ENCODE measurements at places on chromosomes 11 and 22.

- DNase-seq: no peak
Measured at GRCh38 chr11:61310749-61311148, 15.6 kb upstream of the VWCE start.

- DNase-seq: no peak
Measured at GRCh38 chr11:133705873-133706272, 139.4 kb downstream of the SPATA19 start.

DNA sequence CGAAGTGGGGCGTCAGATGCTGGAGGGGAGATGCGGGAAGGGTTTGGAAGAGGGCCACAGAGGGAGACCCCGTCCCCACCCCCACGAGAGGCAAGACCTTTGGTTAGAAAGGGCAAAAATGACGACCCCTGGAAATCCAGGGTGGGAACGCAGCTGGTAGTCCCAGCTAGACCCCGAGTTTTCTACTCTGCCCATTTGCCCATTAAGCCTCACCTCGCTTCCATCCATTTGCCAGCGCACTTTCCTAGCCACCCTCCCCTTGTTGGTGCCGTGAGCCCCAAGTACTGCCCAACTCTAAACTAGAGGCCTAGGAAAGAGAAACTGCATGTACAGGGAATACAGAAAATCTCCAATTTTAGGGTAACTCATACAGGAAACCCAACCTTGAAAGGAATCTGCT is 370 bp downstream of the DDX25 start:
- DNase-seq: no peak

GRCh38 chr11:10392095-10393079 is 62.7 kb upstream of the AMPD3 start:
- DNase-seq: no peak

DNA sequence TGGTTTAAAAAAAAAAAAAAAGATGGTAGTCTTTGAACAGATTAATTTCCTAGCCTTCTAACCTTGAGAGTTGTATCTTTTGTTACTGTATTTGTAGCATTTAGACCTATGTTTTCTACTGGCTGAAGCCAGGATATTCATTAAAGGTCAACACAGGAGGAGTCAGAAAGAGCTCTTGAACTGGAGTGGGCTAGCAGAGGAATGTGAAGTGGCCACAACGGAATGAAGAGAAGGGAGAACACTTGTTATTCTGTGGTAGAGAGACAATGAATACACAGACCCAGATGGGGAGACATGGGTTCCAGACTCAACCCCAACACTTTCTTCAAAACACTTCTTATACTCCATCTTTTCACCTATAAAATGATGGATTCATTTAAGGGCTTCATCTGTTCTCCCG is 88.1 kb downstream of the RELT start:
- no peak for DNase-seq

DNA sequence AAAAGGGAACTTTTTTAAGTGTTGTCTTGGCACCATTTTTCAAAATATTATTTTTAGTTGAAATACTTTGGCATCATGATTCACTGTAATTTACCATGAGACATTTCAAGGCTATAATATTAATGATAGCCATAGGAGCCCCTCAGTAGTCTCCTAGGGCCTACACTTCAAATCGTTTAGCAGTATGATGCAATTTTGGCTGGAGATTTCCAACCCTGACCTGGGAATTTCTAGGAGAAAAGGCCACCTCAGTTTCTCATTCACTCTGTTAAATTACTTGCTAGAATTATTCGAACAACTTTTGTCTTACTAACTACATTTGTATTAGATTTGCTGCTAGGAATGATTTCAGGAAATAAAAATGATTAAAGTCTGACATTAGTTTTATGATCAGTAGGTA is 1610.9 kb upstream of the RAG2 start:
- no peak for DNase-seq

- no peak for DNase-seq
Measured at GRCh38 chr11:122230385-122230755, 114.4 kb upstream of the BLID start.

DNA sequence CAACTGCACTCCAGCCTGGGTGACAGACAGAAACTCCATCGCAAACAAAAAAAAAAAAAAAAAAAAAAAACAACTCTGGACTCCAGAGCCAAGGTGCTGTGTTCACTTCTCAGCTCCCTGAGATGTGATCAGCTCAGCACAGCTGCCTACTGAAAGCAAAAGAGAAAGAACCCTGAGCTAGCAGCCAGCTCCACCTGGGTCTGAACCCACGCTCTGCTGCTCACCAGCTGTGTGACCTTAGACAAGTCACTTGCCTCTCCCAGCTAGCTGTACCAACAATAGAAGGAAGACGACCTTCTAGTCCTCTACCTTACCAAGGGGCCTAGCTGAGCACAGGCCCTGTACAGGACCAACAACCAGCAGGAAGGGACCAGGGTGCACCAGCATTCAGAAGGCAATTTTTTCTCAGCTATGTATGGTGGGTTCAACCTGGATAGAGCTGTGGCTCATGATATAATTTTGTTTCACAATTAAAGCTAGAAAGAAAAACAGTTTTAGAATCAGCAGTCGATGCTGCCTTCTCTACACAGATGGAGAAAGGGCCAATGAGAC is 3.8 kb downstream of the DGCR2 start:
- DNase-seq: no peak

DNA sequence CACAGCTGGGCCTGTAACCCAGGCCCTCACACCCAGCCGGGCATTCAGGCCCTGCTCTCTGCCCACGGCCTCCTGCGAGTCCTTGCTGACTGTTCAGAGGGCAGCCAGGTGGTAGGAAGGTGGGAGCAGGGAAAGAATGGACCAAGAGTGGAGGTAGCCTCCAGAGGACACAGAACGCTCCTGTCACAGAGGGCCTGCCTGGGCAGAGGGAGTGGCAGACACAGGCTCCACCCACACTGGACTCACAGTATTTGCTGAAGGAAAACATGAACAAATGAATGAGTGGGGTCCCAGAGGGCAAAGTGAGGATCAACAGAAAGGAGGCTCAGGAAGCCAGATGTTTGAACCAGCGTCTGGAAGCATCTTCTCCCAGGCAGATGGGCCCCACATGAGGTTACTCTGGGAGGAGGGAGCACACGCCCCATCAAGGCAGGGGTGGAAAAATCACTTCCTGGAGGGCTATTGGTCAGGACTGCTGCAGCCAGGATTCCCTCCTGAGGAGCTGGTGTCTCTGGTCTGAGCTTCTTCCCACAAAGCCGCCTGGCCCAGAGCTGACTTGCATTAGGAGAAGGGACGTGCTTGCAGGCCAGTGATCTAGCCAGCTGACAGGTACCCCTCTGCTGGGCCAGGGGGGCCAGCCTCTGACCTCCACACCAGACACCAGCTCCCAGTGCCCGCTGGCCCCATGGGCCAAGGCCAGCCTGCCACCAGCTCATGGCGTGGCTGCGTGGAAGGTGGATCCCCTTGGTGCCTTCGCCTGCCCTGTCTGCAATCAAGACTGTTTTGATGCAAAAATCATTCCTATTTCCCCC is 84.0 kb downstream of the THAP12 start:
- DNase-seq: no peak

- DNase-seq: peak; percentile 83
Measured at GRCh38 chr22:26658671-26659478, 1.5 kb downstream of the MIAT start.

GRCh38 chr11:42462558-42463310 is 849.1 kb upstream of the API5 start:
- DNase-seq: peak; percentile 27

GRCh38 chr11:81658722-81659121 is 1074.9 kb downstream of the FAM181B start:
- no peak for DNase-seq

DNA sequence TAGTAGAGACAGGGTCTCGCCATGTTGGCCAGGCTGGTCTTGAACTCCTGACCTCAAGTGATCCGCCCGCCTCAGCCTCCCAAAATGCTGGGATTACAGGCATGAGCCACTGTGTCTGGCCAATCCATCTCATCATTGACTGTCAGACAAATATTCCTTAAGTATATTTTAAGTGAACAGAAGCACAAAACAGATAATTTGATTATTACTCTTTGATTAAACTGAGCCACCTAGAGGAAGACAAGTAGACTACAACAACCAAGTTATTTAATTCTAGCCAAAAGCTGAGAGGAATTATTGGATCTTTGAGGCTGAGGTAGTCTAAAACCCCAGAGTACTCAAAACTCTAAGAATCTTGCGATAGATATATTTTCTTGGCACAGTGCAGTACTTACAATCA is 1.2 kb downstream of the ACRV1 start:
- DNase-seq: no peak

- no peak for DNase-seq
Measured at GRCh38 chr11:108923413-108923812, 258.5 kb downstream of the DDX10 start.

GRCh38 chr11:31882951-31883392 is 71.8 kb upstream of the PAX6 start:
- no peak for DNase-seq

GRCh38 chr11:116239247-116239646 is 533.5 kb downstream of the BUD13 start:
- no peak for DNase-seq

GRCh38 chr22:49422701-49423100 is 405.0 kb downstream of the BRD1 start:
- no peak for DNase-seq

DNA sequence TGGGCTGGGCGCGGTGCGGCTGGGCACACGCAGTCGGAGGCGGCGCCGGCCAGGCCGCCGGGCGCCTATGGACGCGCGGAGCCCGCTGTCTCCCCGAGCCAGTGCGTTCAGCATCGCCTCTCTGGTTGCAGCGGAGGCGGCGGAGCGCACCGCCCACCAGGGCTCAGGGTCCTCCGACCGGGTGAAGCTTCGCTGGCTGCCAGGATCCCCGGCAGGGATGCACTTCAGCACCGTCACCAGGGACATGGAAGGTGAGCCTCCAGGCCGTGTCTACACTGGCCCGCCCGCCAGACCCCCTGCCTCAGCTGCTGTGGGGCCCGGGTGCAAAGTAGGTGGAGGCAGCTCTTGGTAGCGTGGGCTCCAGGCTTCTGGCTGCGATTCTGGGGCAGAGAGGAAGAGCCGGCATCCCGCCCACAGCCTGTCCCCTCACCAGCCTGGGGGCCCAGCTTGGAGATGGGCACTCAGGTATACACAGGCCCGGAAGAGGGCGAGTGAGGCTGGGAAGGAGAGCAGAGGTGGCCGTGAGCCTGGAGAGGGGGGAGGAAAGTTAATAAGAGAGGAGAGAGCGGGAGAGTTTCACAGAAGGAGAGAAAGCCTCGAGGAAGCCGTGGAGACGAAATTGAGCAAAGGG is 1.0 kb upstream of the TBX1 start:
- DNase-seq: no peak

DNA sequence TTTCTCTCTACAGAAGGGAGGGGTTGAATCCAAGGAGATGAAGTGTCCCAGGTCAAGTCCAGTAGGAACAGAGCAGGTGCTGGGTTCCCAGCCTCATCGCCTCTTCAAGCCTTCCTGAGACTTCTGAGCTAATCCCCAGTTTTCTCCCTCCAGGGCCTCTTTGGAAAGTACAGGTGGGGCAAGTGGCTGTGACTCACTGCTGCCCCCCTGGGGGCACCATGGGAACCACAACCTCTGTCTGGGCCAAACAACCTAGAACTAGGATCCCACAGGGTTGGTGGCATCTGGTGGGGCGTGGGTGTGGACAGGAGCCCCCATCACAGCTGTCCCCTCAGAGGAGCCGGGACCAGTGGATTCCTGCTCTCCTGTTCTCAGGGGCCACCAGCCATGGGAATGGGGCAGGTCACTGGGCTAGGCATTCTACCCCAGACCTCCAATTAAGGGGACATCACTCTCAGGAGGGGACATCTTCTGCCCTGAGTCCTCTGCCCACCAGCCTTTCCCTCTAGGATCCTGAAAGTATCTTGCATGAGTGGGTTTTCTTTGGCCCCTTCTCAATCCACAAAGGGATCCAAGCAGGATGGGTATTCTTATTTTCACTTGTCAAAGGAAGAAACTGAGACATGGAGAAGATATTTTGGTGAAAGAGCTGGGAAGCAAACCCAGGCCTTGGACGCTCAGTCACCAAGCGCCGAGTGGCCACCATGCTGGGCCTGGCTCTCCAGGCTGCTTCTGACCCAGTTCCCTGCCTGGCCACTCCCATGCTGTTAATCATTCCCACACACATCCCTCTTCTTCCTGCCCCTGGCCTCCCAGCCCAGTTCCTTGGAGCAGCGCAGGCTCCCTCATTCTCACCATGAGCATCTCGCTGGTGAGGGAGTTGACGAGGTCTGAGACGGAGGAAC is 23.8 kb downstream of the LRRC10B start:
- no peak for DNase-seq

GRCh38 chr11:105870516-105871113 is 151.4 kb downstream of the MSANTD4 start:
- DNase-seq: peak; percentile 62

- no peak for DNase-seq
Measured at GRCh38 chr11:123413636-123414035, 16.4 kb upstream of the GRAMD1B start.

DNA sequence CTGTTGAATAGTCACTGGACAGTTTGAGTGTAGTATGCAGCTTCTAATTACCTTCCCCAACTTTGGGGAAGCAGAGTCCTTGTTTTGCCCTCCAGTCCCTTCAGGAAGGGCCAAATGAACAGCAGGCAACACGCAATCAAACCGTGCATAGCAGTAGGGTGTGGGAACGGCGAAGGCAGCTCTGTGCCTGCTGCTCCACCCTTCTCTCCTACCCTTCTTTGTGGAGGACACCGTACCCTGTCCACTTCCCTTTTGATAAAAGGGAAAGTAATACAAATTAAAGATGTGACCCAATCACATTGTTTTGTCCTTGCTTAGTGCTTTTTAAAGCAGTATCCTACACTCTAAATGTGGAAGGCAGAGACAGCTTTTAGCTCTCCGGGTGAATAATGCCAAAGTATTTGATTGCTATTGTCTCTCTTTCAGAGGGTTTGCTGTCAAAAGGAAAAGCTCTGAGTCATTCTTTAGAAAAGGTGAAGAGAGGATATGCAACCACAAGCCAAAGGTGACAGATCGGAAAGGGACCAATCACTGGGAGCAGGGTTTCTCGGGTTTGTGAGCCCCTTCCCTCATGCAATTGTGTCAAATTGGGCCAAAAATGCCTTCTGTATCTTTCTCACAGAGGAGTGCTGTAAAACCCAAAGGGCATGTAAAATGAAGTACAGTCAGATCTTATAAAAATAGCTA is 407.3 kb upstream of the CCDC90B start:
- no peak for DNase-seq

DNA sequence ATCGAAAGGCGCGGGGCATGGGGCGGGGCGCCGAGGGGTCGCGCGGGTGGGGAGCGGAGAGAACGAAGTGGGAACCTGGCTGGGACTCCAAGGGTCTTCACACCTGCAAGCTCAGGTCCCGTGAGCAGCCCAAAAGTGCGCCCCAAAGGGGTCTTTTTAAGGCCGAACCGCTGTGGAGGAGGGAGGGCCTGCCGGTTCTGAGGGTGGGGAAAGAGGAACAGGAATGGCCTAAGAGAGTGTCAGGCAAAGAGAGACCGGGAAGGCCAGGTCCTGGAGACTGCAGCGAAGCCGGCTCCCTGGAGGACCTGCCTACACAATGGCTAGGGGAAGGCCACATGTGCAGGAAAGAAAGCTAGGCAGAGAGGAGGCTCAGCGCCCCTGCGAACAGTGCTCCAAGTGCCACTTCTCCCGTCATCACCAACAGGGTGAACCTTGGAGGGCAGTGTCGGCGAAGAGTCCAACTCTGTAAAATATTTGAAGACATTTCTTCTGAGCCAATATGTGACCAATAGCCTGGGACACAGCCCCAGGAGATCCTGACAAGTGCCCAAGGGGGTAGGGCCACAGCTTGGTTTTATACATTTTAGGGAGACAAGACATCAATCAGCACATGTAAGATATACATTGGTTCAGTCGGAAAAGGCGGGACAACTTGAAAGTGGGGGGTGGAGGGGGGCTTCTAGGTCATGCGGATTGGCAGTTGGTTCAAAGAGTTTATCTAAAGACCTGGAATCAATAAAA is 710 bp upstream of the DGCR2 start:
- no peak for DNase-seq

- DNase-seq: no peak
Measured at GRCh38 chr11:12505183-12505582, 127.8 kb downstream of the PARVA start.
